ENCODE measurements at places on chromosomes 4 and X.

DNA sequence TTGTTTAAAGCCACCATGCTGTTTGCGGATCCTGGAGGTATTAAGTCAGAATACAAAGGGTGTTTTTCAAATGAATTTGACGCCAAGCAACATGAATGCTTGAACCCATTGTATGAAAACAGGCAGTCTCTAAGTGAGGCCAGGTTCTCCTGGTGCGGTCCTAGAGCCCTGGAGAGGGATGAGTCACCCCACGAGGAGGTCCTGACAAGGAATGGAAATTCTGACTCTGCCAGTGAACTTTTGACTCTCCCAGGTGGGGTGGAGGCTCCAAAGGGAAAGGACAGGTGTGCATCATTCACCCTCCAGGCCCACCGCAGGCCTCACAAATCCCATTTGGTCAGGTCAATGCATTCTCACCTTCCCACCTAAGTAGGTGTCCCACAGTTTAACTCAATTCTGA, 1.5 kb downstream of the TRIM2 start:
- peak; percentile 21 for DNase-seq

- DNase-seq = no peak
Measured at GRCh38 chr4:155609455-155610059, 57.1 kb upstream of the GUCY1A1 start.

DNA sequence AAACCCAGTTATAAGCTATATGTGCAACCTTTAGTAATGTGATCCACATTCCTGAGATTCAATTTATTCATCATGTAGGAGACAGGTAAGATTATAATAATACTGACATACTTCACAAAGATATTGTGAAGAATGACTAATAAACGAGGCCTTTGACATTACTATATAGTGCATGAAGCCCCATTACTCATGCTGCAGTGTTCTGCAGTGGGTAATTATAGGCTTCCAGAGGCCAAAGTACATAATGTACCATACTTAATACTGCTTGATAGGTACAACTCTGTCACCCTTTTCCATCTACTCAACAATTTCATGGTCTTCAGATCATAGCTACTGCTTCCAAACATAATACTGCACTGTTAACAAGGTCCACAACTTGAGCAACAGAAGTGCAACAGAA, 68.9 kb downstream of the COL25A1 start:
- DNase-seq = no peak

- no peak for DNase-seq
Measured at GRCh38 chr4:5127556-5127955, 76.3 kb downstream of the STK32B start.

GRCh38 chr4:6710996-6711395, 1.3 kb upstream of the MRFAP1L1 start:
- no peak for DNase-seq

GRCh38 chr4:54224996-54225597, 4.0 kb upstream of the PDGFRA start:
- no peak for DNase-seq

GRCh38 chr4:88653371-88653946, 44.2 kb downstream of the NAP1L5 start:
- no peak for DNase-seq

DNA sequence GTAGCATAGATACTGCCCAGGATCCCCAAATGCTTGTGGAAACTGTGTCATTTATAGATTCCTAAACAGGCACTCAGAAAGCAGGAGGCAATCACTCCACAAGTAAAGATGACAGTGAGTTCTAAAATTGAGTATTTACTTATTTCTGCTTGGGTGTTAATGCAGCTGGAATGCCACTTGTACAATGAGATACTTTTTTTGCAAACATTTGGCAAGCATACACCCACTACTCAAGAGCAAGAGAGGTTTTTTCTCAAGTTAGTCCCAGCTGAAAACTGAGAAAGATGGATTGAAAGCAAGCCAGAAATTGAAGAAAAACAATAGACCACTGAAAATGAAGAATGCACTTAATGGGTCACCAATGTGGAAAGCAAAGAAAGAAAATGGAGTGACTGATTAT, 22.5 kb downstream of the GABRA3 start:
- DNase-seq = no peak

DNA sequence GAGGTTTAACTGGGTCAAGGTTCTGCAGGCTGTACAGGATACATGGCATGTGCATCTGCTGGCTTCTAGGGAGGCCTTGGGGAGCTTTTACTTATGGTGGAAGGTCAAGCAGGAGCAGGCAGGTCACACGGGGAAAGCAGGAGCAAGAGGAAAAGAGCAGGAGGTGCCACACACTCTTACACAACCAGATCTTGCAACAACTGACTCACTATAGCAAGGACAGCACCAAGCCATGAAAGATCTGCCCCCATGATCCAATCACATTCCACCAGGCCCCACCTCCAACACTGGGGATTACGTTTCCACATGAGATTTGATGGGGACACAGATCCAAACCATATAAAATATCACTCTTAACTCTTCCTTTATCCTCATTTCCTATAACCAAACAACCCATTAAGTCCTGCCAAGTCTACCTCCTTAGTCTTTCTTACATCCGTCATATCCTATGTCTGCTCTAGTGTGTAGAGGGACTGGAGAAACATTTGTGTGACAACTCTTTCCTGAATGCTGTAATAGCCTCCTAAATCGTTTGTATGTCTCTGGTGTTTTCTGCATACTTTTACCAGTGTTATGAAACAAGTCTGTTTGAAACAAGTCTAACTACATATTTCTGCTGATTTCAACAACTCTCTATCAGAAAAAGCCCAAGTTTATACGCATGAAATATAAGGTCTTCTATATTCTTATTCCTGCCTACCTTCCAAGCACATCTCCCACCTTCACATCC, 8.3 kb upstream of the RAP2C start:
- DNase-seq = no peak

- peak; percentile 45 for DNase-seq
Measured at GRCh38 chrX:135295238-135295943, 13.9 kb upstream of the ETDC start.

- DNase-seq = no peak
Measured at GRCh38 chr4:187780070-187780469, 215.5 kb upstream of the ZFP42 start.

DNA sequence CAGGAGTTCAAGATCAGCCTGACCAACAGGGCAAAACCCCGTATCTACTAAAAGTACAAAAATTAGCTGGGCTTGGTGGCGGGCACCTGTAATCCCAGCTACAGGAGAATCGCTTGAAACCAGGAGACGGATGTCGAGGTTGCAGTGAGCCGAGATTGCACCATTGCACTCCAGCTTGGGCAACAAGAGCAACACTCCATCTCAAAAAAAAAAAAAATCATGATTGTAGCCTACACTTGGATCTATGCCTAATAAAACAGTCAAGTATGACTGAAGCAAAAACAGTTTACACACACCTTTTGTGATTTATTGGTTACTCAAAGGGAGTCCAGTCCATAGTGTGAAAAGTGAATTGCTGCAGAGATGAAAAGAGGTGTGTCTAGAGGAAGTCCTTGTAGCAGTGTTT, 34.7 kb upstream of the TASL start:
- DNase-seq = no peak

- no peak for DNase-seq
Measured at GRCh38 chr4:17597517-17597916, 16.9 kb upstream of the MED28 start.

All from activated T-cell treated with anti-CD3 and anti-CD28 coated beads for 48 hours (primary cell).